ENCODE measurements at places on chromosomes 7 and 10.

- H3K4me1 ChIP-seq = no peaks in the 10 kb centered on the region
- DNase-seq = no peak
- no peak overlapping the region for H3K4me3 ChIP-seq
- H3K27me3 ChIP-seq = peaks cover 5% of the 10 kb centered on the region
- H3K27ac ChIP-seq = no peak overlapping the region
- H3K36me3 ChIP-seq = no peaks in the 10 kb centered on the region
Observed at GRCh38 chr10:111390813-111391563, 314.2 kb downstream of the ADRA2A start.

- H3K4me1 ChIP-seq = peaks cover 4% of the 10 kb centered on the region
- H3K27me3 ChIP-seq = no peaks in the 10 kb centered on the region
- no peak for DNase-seq
Observed at GRCh38 chr10:17504547-17505245, 50.3 kb upstream of the ST8SIA6 start.

DNA sequence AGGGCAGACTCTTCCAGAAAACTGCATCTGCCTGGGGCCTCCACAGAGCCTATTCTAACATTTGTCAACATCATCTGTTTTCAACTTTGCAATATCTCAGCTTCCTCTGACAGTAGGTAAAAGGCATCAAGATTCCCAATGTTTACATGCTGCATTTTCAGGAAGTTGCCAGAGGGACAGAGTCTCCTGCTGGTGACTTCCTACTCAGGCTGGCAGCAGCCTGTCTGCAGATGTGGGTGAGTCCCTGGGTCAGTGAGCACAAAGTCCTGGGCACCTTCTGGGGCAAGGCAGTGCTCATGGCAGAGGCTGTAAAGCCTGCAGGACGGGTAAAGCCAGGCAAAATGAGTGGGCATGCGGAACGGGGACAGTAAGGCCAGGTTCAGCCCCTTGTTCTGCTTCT, 69.4 kb downstream of the EBF3 start:
- peak overlapping the region; percentile 71 for H3K27ac ChIP-seq
- no peaks in the 10 kb centered on the region for H3K27me3 ChIP-seq
- H3K36me3 ChIP-seq = peaks cover 5% of the 10 kb centered on the region
- peaks cover 88% of the 10 kb centered on the region for H3K4me1 ChIP-seq

- H3K4me3 ChIP-seq = peak overlapping the region; percentile 88
- peaks cover 16% of the 10 kb centered on the region for H3K36me3 ChIP-seq
Observed at GRCh38 chr10:100998991-100999741, 442 bp upstream of the LZTS2 start.

DNA sequence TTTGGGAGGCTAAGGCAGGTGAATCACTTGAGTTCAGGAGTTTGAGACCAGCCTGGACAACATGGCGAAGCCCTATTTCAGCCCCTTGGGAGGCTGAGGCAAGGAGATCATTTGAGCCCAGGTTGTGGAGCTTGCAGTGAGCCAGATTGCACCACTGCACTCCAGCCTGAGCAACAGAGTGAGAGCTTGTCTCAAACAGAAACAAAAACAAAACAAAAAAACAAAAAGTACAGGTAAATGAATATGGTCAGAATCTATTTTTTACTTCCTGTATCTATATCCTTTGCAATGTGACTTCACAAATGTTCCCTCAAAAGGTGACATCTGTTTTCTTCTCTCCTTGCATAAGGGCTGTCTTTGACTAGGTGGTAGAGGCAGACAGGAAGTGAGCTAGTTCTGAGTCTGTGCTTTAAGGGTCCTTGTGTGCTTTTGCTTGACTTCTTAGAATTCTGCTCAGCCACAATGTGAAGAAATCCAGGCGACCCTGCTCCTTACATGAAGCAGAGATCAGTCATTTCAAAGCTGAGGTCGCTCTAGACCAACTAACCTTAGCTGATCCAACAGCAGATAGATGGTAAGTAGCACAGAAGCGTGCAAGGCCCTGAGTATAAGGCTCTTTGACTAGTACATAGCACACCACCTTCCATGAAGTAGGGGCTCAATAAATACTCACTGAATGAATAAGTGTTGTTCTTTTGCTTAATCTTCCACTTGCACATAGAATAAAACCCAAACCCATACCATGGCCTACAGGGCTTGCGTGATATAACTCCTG, 423.2 kb upstream of the PCDH15 start:
- no peak for DNase-seq
- H3K36me3 ChIP-seq = no peaks in the 10 kb centered on the region
- no peaks in the 10 kb centered on the region for H3K4me1 ChIP-seq
- no peak overlapping the region for H3K27ac ChIP-seq

- DNase-seq = no peak
- peaks cover 3% of the 10 kb centered on the region for H3K27me3 ChIP-seq
- H3K4me1 ChIP-seq = peaks cover 59% of the 10 kb centered on the region
- no peak overlapping the region for H3K27ac ChIP-seq
- H3K4me3 ChIP-seq = no peak overlapping the region
- H3K36me3 ChIP-seq = no peaks in the 10 kb centered on the region
Observed at GRCh38 chr10:91036807-91037411, 116.0 kb upstream of the ANKRD1 start.

GRCh38 chr10:7667262-7668141, 736 bp upstream of the ITIH5 start:
- no peak overlapping the region for H3K27ac ChIP-seq
- peak overlapping the region; percentile 74 for H3K4me3 ChIP-seq
- peak; percentile 37 for DNase-seq
- H3K27me3 ChIP-seq = peaks cover 85% of the 10 kb centered on the region
- peaks cover 24% of the 10 kb centered on the region for H3K4me1 ChIP-seq
- H3K36me3 ChIP-seq = no peaks in the 10 kb centered on the region

DNA sequence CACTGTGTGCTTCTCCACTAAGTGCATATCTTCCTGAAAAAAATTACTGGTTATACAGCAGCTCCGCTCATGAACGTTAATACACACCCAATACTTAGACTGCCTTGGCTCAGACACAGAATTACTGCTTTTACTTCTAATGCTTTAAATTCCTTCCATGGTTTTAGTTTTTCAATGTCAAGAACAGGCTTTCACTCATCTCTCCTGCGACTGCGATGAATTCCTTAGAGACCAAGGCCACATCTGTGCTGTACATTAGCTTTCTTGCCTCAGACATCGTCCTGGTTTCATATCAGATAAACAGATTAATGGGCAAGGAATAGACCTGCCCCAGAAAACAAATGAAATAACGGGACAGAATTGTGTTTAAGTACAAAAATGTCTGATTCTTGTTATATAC, 120.2 kb downstream of the CYP26A1 start:
- H3K27me3 ChIP-seq = no peaks in the 10 kb centered on the region
- H3K4me3 ChIP-seq = no peak overlapping the region
- H3K27ac ChIP-seq = peak overlapping the region; percentile 1
- H3K36me3 ChIP-seq = no peaks in the 10 kb centered on the region
- DNase-seq = no peak
- H3K4me1 ChIP-seq = peaks cover 30% of the 10 kb centered on the region

DNA sequence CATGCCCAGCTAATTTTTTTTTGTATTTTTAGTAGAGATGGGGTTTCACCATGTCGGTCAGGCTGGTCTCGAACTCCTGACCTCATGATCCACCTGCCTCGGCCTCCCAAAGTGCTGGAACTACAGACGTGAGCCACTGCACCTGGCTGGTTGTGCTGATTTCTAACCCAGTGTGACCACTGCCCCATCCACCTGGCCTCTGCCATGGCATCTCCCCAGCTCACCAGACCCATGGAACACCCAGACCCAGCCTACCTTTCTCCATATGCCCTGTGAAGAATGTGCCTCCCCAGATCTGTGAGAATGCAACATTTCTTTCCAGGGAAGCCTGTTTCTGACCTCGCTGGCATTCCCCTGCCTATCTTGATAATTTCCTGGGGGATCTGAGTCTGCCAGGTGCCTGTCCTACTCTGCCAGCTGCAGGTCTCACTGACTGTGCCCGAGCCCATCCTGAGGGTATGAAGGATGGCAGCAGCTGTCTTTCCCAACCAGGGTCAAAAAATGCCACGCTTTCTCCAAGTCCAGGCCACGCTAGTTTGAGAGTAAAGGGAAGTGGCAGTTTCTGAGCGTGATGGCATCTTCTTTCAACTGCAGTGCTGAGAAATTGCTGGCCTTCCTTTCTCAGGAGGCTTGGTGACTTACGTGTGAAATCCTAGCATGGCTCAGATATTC, 324.4 kb upstream of the ZNF32 start:
- peaks cover 9% of the 10 kb centered on the region for H3K27me3 ChIP-seq
- peaks cover 5% of the 10 kb centered on the region for H3K4me1 ChIP-seq
- H3K4me3 ChIP-seq = no peak overlapping the region
- DNase-seq = no peak
- H3K27ac ChIP-seq = no peak overlapping the region
- H3K36me3 ChIP-seq = no peaks in the 10 kb centered on the region

DNA sequence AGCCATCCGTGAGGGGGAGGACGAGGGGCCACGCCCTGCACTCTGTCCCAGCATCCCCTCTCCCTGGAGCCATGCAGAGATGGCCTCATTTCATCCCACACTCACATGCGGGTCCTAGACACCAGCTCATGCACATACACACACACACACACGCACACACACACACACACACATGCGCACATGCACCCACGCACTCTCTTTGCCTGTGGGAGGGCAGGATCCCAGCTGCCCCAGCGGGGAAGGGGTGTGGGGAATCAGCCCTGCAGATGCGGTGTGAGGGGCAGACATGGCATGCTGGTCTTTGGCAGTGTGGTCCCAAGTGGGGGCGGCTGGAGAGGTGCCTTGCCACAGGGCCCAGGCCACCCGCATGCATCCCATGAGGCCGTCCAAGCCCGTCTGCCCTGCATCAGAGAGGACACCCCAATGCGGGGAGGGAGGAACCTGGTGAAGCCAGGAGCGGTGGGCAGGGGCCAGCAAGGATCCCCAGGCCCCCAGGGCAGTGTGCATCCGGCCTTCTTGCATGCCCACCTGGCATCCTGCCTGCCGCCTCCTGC, 68.1 kb downstream of the LHPP start:
- peaks cover 3% of the 10 kb centered on the region for H3K27me3 ChIP-seq
- no peak overlapping the region for H3K27ac ChIP-seq
- no peak overlapping the region for H3K4me3 ChIP-seq

- H3K36me3 ChIP-seq = no peaks in the 10 kb centered on the region
- no peaks in the 10 kb centered on the region for H3K4me1 ChIP-seq
- no peak overlapping the region for H3K4me3 ChIP-seq
- no peak for DNase-seq
- peaks cover 9% of the 10 kb centered on the region for H3K27me3 ChIP-seq
Observed at GRCh38 chr10:89138755-89139490, 68.2 kb downstream of the CH25H start.

DNA sequence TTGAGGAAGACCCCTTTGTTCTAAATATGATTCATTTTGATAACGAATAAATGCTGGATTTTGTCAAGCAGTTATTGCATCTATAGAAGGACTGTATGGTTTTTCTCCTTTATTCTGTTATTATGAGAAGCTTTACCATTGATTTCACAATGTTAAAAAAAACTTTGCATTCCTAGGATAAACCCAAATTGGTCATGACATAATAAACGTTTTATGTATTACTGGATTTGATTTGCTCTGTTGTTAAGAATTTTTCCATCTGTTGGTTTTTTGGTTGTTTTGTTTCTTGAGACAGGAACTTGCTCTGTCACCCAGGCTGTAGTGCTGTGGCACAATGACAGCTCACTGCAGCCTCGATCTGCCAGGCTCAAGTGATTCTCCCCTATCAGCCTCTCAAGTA, 2.2 kb upstream of the DNA2 start:
- peaks cover 30% of the 10 kb centered on the region for H3K4me1 ChIP-seq
- H3K27me3 ChIP-seq = no peaks in the 10 kb centered on the region
- no peak overlapping the region for H3K27ac ChIP-seq
- H3K4me3 ChIP-seq = no peak overlapping the region
- DNase-seq = no peak

- no peak overlapping the region for H3K27ac ChIP-seq
- H3K27me3 ChIP-seq = peaks cover 62% of the 10 kb centered on the region
- no peaks in the 10 kb centered on the region for H3K36me3 ChIP-seq
- no peak for DNase-seq
Observed at GRCh38 chr7:94231305-94231704, 163.4 kb upstream of the COL1A2 start.

- H3K27me3 ChIP-seq = peaks cover 100% of the 10 kb centered on the region
- DNase-seq = peak; percentile 44
- H3K36me3 ChIP-seq = no peaks in the 10 kb centered on the region
- H3K4me1 ChIP-seq = peaks cover 68% of the 10 kb centered on the region
Observed at GRCh38 chr7:27245124-27245797, 2.7 kb downstream of the EVX1 start.

- no peak overlapping the region for H3K27ac ChIP-seq
- H3K27me3 ChIP-seq = peaks cover 3% of the 10 kb centered on the region
- DNase-seq = no peak
- H3K36me3 ChIP-seq = peaks cover 13% of the 10 kb centered on the region
- H3K4me3 ChIP-seq = no peak overlapping the region
- peaks cover 12% of the 10 kb centered on the region for H3K4me1 ChIP-seq
Observed at GRCh38 chr10:44249490-44249889, 135.4 kb downstream of the CXCL12 start.

GRCh38 chr10:65791979-65792378, 1133.9 kb upstream of the LRRTM3 start:
- H3K36me3 ChIP-seq = no peaks in the 10 kb centered on the region
- H3K27ac ChIP-seq = no peak overlapping the region
- no peak for DNase-seq
- no peak overlapping the region for H3K4me3 ChIP-seq

DNA sequence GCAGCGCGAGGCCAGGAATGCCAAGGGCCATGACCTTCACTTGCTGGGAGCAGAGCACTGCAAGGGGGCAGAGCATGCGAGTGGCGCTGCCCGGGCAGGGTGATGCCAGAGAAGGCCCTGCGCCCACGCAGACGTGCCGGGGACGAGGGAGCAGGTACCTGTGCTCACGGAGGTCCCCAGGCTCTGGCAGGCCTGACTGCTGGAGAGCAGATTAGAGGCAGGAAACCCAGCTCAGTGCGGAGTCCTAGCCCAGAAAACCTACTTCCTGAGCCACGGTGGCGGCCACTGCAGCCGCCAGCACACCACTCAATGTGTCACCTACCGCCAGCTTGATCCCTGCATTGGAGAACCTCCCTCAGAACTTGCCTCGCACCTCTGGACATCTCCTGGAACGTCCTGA, 148.4 kb downstream of the MAD1L1 start:
- no peak for DNase-seq
- H3K36me3 ChIP-seq = peaks cover 9% of the 10 kb centered on the region
- H3K27ac ChIP-seq = no peak overlapping the region
- H3K4me3 ChIP-seq = no peak overlapping the region
- peaks cover 80% of the 10 kb centered on the region for H3K4me1 ChIP-seq

Measured in nephron progenitor cell (in vitro differentiated cells).